Left lung (tissue), 14 donors: ENCODE measurements at places on chromosomes 2 and 18. TPM values are rescaled to one million over a fixed set of nuclear protein-coding genes. Genes with fewer than 3 reads are reported as not detected.

The IMPA2 gene
- polyA plus RNA-seq, result 93.2 TPM

The HS6ST1 gene
- 36.4 TPM for polyA plus RNA-seq

DNA sequence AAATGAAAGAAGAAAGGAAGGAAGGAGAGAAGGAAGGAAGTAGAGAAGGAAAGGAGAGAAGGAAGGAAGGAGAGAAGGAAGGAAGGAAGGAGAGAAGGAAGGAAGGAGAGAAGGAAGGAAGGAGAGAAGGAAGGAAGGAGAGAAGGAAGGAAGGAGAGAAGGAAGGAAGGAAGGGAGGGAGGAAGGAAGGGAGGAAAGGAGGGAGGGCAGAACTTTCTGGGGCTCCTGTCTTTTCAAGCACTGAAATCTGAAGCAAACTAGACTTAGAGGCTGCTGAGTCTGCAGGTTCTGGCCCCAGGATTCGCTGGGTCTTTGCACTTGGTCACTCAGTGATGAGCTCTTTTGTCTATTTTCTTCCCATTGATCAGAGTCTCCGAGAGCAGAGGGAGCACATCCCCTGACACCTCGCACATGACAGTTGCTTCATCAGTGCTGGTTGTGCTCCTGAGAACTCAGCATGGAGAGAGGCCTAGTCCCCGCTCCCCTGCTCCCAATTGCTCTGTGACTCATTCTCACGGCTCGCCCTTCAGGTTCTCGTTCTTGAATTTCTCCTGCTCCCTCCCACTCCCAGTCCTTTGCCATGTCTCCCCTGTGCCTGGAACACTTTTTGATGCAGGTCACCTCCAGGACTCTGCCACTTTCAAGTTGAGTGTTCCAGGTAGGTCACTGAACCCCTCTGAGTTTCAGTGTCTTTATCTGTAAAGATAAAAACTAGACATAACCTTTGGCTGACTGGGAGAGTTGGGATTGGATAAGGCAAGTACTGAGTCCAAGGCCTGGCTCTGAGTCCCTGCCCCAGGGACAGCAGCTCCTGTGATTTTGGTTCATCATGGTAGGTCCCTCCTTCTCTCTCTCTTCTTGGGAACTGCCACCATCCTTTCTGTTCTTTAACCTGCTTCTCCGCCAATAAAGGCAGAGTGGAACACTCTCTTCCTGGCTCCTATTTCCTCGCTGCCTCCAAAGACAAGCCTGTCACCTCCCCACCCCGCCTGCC lies 55.2 kb downstream of the TNP1 start:
- no peak for DNase-seq

The GCG gene
- polyA plus RNA-seq, result 0.15 TPM

- DNase-seq, result no peak
Measured at GRCh38 chr2:30759481-30759880, 47.8 kb downstream of the CAPN13 start.

- DNase-seq, result peak; percentile 57
Measured at GRCh38 chr2:27959496-27959895, 69.0 kb downstream of the BABAM2 start.

DNA sequence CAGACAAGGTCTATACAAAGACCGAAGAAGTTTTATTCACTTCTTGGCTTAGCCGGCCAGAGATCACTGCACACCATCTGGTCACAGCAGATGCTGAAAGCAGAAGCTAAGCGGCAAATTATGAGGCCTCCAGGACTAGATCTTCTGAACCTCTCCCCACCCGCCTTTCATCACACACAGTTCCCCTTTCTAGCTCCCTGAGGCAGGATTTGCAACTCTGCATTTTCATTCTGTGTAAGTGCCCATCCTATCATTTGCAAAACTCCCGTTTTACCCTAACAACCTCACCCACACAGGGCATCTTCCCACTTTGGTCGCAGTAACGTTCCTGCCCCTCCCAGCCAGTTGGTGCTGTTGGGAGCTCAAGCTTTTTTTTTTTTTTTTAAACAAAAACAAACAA lies 3.1 kb upstream of the MOB1A start:
- DNase-seq, result no peak

The SP140 gene
- 2.3 TPM for polyA plus RNA-seq

DNA sequence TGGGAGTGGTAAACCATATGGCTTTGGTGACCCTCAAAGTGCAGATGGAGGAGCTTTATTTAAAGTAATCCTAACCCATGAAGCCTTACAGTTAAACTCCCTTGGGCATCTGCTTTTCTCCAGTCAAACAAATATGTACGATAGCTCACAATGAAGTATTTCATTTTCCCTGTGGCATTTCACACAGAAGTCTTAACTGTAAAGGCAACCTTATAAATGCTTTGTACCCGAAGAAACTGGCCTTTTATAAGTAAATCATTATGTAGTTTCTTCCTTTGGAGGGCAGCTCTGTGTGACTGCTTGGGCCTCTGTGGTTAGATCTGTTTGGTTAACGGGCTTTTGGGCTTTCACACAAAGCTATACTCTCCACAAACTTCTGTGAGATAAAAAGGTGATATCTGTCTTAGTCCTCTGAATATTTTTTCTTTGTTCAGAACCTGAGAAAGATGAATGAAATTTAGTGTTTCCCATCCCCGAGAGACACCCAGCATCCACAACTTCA lies 46.6 kb downstream of the SCN1A start:
- DNase-seq, result no peak

The NEB gene
- polyA plus RNA-seq, result 7.4 TPM

DNA sequence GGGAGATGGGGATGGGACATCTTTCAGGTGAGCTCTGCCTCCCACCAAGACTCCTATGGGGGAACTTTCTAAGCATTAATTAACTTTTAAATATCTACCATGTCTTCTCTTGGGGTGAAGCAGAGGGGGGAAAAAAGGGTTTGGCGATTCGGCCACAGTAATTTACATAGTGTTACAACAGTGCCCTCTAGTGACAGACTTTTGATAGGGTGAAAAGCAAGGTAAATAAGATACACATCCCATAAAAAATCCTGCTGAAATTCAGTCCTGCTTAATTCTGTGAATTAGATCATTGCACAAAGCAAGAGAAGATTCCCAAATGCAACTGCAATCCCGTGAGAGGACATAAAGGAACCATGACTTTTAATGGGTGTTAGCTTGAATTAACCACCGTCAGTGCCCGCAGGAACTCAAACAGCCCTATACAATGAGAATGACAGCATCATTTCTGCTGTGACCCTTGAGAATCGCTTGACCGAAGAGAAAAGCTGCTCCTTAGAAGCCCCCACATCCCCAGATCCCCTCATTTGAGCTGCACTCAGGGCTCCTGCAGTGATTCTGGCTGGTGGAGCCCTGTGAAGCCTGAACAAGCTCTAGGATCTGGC lies 32.8 kb downstream of the FAM124B start:
- peak; percentile 18 for DNase-seq

DNA sequence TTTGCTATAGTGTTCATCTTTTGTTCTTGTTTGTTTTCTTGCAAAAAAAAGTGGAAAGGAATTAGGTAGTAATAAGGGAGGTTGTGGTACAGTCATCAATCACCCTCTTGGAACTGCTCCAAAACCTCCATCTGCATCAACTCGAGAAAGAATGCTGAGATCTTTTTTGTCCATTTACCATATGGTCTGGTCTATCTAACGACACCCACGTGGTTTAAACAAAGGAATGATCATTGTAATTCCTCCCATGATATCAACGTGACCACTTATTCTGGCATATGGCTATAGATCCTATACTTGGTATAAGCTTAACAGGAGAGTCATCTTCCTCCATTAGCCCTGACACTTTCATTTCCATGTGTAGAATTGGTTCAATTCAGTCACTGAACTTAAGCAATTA lies 1025.3 kb upstream of the NXPH2 start:
- DNase-seq, result no peak

GRCh38 chr2:119219873-119220272 lies 3.8 kb upstream of the STEAP3 start:
- no peak for DNase-seq

DNA sequence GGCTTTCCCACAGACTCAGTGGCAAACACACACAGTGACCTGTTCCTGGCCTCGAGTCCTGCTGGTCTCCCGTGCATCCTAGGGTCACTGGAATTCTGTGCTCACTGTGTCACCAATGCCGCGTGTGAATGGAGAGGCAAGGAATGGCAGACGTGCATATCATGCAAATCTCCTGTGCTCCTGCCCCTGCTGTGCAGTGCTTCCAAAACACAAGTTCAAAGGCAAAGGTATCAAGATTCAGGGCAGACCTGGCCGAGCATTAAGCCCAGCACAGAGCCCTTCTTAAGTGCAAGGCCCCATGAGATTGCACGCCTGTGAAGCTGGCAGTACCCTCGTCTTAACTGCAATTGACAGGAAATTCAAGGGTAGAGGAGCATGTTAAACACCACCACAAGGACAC lies 129.1 kb downstream of the NDUFA10 start:
- no peak for DNase-seq

- no peak for DNase-seq
Measured at GRCh38 chr2:170821531-170822289, 5.0 kb downstream of the GAD1 start.

The SUCLG1 gene
- polyA plus RNA-seq, result 116 TPM

DNA sequence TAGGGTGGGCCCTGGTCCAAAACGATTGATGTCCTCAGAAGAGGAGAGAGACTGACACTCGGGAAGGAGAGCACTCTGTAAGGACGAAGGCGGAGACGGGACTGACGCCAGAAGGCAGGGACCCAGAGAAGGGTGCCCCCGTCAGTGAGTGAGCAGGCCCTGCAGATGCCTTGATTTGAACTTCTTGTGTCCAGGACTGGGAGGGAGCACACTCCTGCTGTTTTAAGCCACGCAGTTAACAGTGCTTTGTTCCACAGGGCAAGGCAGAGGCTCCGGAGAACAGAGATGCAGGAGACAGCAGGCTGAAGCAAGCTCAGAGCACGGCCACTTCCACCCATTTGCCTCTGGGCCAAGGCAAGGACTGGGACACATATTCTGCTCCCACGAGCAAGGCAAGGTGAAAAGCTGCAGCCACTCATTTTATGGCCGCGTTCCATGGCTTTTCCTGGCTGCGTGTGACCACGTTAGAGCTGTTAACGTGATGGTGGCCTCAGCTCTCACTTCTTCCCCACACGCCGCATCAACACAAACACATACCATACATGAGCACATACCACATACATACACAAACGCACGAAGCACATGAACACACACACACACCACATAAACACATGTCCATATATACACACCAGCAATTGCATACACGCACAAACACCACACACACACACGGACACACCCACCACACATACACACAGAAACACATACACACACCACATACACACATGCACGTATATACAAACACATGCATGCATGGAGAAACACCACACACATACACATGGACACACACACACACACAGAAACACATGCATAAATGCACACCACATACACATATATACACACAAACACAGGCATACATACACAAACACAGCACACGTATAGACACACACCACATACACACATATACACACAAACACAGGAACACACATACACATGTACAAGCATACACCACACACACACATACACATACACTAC lies 521.0 kb upstream of the MYT1L start:
- no peak for DNase-seq

DNA sequence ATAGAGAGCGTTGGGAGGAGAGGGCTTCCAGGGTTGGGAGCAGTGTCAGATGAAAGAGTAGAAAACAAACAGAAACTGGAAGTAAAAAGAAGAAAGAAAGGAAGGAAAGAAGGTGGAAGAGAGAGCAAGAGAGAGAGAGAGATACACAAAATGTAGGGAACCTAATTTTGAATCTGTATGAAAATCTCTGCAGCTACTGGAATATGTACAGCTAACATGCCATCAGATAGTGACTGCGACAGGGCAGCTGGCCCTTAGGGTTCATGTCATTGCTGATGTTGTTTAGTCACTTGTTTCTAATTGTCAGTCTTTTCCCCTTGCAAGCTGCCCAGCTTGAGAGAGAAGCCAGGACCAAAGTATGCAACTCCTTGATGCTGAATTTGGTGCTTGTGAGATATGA lies 85.8 kb downstream of the POLE4 start:
- DNase-seq, result no peak

The FHL2 gene
- 5.9 TPM for polyA plus RNA-seq

GRCh38 chr18:5294457-5295230 lies 882 bp downstream of the ZBTB14 start:
- DNase-seq, result peak; percentile 90

DNA sequence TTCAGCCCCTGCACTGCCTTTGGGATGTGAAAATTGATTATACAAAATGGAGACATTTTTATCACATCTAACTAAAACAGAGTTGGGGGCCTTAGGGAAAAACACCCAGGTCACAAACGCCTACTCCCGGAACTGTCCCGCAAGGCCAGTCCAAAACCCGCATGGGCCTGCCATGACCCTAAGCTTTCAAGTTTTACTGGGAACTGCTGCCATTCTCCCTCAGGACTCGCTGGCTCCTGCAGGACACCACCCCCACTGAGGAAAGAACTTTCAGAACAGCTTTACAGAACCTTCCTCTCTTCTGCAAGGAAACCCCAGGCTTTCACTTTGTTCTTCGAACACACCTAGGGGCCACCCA lies 320.4 kb upstream of the HS6ST1 start:
- DNase-seq, result no peak
